ENCODE measurements at places on chromosomes 4 and X.
A peak's percentile ranks its signal among the peaks of the same experiment; 100 is the strongest.

DNA sequence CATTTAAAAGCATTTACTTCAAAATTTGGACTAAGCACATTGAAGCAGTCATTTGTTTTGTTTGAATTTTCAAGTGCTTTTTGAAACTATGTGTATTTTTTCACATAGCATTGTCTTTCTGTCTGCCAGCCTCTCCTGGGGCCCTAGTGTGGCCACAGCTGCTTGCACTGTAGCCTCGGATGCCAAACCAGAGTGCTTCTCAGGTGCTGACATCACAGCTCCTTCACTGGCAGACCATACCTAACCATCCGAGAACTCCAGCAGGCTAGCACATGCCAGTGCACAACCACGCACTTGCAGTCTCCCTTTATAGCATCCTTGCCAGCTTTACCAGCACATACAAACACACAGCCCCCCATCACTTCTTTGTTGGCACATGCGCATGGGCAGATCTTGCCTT lies 1019.7 kb downstream of the STPG2 start:
- DNase-seq, result no peak

DNA sequence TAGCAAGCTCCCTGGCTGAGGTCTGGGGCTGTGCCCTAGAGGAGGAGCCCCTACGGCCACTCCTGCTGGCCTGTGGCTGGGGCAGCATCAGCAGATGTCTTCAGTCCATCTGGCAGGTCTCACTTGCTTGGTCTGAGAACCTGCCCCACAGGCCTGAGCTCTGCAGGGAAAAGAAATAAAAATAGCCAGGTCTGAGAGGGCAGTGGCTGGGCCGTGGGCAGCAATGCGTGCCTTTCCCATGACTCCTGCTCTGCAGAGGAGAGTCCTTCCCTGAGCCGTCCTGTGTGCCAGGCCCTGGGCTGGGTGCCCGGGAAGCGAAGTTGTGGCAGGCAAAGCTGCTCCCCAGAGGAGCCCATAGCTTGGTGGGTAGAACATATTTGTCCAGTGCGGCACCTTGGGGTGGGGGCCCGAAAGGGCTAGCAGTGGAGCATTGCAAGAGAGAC lies 11.3 kb upstream of the KIAA0232 start:
- DNase-seq, result no peak

DNA sequence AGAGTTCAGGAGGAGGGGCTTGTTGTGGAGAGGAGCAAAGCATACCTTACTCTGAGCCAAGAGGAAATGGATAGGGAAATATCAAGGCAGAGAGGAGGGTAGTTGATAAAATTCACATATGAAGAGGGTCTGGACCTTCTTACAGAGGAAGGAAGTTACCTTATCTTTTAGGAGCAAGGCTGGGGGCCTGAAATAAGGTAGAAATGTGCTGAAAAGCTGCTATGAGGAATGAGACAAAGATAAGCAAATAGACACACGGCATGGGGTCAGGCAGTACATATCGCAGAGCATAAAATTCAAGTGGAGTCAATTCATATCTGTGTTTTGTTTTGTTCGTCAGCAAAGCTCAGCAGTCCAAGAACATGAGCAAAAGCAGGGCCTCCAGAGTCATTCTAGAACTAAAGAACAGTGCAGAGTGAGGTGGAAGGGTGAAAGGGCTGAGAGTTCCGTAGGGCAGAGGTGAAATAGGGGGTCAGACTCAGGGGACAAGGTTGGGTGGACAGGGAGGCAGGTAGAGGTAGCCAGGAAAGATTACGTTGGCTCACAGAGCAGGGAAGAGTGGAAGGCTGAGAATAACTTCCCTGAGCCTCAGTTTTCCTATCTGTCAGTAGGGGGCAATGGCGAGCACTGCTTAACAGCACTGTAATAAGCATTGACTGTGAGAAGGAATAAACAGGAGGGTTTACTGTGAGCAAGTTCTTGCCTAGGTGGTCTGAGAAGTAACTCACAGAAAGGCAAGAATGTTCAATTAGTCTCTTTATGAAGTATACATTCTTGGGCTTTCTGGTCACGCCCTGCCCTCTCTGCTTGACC lies 9.2 kb downstream of the VSIG4 start:
- no peak for DNase-seq

DNA sequence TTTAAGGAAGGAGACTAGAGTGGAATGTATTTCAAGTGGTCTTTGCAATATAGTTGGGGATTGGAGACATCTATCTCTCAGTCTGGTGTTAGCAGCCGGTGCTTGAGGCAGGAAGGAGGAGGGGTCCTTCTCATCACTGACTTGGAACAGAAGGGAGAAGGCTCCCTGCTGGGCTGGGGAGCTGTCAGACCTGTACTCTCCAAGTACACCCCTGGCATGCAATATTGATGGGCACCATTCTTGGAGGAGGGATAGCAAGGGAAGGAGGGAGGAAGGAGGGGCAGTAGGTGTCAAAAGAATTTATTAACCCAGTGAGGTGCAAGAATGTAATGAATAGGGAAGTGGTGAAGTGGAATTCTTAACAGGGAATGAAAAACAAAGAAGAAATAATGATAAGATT lies 338.8 kb downstream of the UNC5C start:
- no peak for DNase-seq

DNA sequence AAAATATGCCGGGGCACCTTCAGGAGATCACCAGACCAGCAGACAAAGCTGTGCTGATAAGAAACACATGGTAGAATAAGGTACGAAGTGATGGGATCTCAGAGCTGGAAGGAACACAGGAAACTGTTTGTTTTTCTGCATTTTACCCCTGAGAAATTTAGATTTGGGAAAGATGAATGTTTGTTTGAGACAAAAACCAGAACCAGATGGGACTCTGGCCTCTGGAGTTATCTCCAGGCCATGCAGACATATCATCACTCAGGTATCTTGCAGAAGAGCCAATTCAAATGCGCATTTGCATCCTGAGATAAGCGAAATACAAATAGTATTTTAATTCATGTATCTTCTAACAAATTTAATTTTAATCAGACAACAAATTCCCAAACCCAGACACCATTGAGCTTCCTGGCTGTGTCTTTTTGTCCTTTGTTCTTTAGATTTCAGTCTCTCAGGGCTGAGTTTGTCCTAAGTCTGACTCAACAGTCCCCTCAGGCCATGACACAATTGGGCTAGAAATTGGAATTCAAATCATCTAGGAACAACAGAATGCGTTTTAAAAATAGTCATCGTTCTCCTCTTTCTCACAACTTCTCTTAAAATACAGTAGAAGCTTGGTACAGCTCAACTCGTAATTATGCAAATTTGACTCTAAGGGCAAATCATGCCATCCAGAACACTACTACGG lies 159.0 kb downstream of the PACRGL start:
- DNase-seq, result no peak

DNA sequence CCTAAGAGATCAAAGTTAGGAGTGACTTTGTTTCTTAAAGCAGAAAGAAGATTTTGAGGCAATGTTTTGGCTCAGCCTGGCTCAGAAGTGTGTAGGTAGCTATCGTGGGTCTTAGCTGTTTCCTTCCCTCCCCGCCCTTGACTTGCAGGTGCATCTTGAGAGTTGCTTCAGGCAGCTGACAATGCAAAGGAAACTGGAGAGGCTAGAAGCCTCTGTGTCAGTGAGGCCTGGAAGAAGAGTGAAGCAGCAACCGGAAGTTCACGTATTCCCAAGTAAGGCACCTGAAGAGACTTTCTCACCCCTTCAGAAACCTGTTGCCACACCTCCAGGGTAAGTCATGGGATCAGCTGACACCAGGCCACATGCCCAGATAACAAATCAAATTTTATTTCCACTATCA lies 10.6 kb upstream of the XKRX start:
- no peak for DNase-seq

GRCh38 chr4:105060628-105061027 lies 86.0 kb upstream of the TET2 start:
- DNase-seq, result peak; percentile 67

GRCh38 chr4:38280323-38280706 lies 320.1 kb downstream of the PTTG2 start:
- no peak for DNase-seq

DNA sequence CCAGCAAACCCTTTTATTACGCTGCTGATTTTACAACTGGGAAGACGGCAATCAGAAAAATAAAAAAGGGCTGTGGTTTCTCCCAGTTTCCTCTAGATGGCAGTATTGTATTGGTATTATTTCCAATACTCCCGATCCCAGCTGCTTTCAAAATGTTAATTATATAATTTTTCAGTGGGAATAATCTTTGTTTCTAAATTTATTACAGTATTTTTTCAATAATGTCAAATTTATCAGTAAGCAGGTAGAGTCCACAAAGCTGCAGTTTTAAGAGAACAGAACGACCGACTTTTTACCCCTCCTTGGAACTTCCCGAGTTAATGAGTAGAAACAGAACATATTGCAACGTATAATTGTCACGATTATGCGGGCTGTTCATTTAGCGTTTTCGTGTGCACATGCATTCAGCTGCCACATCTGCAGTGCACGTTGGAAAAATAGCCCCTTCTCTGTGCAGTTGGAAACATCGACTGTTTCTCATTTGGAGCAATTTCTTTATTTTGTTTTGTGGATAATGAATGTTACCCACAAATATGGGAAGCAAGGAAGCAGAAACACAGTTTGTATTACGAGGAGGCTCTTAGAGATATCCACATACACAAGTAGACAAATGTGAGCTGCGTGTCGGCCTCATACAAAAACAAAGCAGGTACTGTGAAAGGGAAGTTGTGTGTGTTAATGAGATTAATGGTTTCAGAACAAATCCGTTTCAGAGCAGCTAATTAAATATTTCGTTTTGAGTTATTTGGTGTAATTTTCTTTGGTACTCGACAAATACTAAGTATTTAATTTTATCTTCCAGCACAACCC lies 188.0 kb downstream of the STIM2 start:
- peak; percentile 50 for DNase-seq

- DNase-seq, result no peak
Measured at GRCh38 chrX:24424948-24425347, 40.1 kb upstream of the PDK3 start.

- no peak for DNase-seq
Measured at GRCh38 chrX:40209951-40210617, 112.3 kb upstream of the BCOR start.

- DNase-seq, result peak; percentile 32
Measured at GRCh38 chr4:43132010-43132582, 239.6 kb downstream of the GRXCR1 start.

- no peak for DNase-seq
Measured at GRCh38 chrX:111928456-111928855, 52.5 kb downstream of the TRPC5OS start.

GRCh38 chr4:77220828-77221613 lies 64.0 kb downstream of the CCNG2 start:
- DNase-seq, result no peak

DNA sequence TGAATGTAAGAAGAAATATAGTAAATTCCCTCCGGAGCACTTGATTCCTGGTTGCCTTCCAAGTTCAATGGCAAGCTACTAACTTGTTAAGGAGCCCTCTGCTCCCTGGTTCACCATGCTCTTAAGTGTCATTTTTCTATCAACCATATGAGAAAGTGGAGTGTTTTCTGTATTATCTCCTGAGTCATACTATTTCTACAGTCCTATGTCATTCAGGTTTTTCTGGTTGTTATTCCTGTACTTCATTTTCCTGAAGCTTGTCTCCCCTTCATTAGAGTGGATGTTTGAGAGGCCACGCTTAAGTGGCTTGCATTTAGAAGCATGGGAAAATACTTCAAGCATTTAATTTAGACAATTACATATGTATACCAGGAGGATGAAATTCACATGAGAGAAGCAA lies 14.7 kb upstream of the EPGN start:
- DNase-seq, result no peak

- DNase-seq, result peak; percentile 41
Measured at GRCh38 chrX:39491548-39492297, 606.0 kb downstream of the BCOR start.

DNA sequence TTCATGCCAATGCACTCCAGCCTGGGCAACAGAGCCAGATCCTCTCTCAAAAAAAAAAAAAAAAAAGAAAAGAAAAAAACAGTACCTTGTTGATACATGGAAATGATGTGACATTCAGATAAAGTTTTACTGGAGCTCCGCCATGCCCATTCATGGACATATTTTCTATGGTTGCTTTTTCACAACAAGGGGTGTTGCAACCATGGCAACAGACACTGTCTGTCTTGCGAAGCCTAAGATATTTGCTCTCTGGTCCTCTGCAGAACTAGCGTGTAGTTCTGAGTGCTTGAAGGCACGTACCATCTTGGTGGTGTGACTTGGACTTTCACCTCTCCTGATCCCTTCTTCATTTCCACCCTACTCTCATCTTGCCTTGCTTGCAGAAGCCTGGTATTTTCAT lies 53.2 kb downstream of the TBL1X start:
- no peak for DNase-seq

- DNase-seq, result peak; percentile 27
Measured at GRCh38 chrX:23902419-23902818, 5.3 kb downstream of the APOO start.

- no peak for DNase-seq
Measured at GRCh38 chr4:48112017-48112667, 21.9 kb downstream of the TXK start.

GRCh38 chr4:81454948-81455347 lies 16.8 kb downstream of the RASGEF1B start:
- DNase-seq, result no peak

DNA sequence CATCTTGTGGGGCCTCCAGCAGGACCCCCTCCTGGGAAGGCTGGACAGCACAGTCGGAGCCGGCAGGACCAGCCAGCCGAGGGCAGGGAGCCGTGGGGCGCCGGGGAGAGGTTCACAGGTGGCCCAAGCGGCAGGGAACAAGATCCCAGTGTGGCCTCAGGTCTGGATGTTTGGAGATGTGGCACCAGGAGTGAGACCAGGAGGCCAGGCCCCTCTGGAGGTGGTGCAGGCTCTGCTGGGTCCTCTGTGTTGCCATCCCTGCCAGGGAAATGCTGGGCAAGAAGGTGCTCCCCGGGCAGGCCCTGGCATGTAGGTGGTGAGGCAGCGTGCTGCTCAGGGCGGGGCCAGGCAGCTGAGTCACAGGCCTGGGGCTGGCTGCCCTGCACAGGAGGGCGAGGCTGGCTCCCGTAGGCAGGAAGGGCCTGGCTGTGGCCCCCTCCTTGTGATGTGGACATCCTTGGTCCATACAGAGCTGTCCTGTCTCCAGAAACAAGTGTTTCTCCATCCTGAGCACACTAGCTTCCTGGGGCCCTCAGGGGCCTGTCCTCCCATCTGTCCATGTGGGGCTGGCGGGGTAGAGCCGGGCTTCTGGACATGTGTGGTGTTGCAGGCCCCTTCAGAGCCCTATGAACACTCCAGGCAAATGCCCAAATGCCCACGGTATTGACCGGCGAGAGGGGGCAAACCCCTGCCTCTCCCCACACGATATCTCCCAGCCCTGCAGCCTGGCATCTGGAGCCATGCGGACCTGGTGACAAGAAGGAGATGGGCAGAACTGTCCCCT lies 4.8 kb upstream of the HGFAC start:
- no peak for DNase-seq

GRCh38 chrX:23344238-23344903 lies 9.7 kb downstream of the PTCHD1 start:
- no peak for DNase-seq

All from GM13976 (cell line).